ENCODE measurements at places on chromosomes 7 and 10.

GRCh38 chr10:91540733-91541132 lies 92.1 kb downstream of the PPP1R3C start:
- DNase-seq = no peak

- no peak for DNase-seq
These were observed 553.4 kb upstream of the POM121L12 start for GRCh38 chr7:52482076-52482475.

GRCh38 chr10:131925011-131925649 lies 24.3 kb downstream of the PPP2R2D start:
- DNase-seq = no peak

DNA sequence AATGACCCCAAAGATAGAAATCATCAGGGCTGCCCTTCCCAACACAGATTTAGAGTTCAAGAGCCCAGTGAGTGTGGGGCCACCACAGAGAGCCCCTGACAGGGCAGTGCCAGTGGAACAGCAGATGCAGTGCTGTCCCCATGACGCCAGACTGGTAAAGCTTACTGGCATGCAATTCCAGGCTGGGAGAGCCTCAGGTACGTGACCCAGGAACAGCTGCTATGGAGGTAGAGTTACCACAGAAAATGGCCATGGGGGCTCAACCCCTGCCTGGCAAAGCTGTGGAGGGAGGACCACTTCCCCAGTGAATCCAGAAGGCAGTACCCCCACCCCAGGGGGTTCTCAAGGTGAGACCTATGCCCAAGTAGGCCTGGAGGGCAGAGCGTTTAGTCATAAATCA lies 228.5 kb downstream of the POLR1F start:
- DNase-seq = no peak

- DNase-seq = no peak
These were observed 25.4 kb upstream of the HIBADH start for GRCh38 chr7:27688056-27688455.

Measured in right renal cortex interstitium (tissue), 3 donors.